Right hindlimb (tissue), 1 donor: ENCODE measurements at places on chromosomes 6 and 20.

- no peak for DNase-seq
Observed at GRCh38 chr6:166474721-166475565, 92.2 kb upstream of the MPC1 start.

GRCh38 chr6:92577077-92577719 is 842.2 kb downstream of the EPHA7 start:
- DNase-seq, result no peak

DNA sequence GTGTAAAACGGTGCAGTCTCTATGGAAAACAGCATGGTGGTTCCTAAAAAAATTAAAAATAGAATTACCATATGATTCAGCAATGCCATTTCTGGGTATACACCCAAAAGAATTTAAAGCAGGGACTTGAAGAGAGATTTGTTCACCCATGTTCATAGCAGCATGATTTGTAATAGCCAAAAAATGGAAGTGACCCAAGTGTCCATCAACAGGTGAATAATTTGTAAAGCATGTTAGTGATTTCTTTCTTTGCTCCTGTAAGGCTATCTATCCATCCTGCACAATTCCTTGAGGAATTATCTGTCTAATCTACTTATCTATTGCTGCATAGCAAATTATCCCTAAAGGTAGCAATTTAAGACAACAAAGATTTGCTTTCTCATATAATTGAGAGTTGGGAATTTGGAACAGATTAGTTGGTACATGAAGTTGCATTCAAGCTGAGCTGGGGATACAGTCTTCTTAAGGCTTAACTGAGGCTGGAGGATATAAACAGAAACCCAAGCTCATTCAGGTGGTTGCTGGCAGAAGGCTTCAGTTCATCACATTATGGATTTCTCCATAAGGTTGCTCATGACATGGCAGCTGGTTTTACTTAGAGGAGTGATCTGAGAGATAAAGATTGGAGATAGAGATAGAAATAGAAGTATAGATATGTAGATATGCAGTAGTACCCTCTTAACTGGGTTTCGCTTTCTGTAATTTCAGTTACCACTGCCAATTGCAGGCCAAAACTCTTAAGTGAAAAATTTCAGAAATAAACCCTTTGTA is 62.0 kb downstream of the IL22RA2 start:
- DNase-seq, result no peak

GRCh38 chr6:158460602-158461169 is 99.2 kb upstream of the TMEM181 start:
- DNase-seq, result no peak

DNA sequence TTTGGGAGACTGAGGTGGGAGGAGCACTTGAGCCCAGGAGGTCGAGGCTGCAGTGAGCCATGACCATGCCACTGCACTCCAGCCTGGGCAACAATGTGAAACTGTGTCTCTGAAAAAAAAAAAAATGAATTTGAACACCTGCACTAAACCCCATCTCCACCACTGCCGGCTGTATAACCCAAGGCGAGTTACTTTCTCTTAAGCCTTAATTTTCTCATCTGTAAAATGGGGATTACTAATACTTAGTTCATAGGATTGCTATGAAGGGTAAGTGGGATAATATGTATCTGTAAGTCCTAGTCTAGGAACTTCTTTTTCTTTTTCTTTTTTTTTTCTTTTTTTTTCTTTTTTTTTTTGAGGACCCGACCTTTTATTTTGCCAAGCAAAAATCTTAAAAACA is 61.5 kb downstream of the SHLD1 start:
- DNase-seq, result no peak

GRCh38 chr6:138240476-138241245 is 22.4 kb upstream of the PBOV1 start:
- no peak for DNase-seq

GRCh38 chr6:40713002-40713719 is 126.0 kb upstream of the LRFN2 start:
- DNase-seq, result no peak

DNA sequence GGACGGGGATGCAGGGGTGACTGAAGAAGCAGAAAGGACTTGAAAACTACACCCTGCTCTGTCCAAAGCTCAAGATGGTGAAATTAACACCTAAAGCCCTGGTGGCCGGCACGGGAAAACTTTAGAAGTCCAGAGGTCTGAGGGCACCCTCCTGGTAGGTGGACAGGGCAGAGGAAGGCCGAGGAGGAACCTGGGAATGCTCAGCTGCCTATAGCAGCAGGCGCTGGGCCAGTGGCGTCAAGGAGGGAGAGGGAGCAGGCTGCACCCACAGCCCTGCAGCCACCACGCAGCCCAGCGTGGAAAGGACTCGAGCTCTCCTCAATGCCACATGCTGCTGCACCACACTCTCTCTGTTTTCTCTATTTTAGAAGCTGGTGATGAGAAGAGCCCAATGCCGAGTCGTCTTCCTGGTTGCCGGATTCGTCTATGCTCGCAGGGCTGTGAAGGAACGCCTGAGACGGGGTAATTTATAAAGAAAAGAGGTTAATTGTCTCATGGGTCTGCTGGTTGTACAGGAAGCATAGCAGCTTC is 248.3 kb upstream of the AFDN start:
- DNase-seq, result no peak

DNA sequence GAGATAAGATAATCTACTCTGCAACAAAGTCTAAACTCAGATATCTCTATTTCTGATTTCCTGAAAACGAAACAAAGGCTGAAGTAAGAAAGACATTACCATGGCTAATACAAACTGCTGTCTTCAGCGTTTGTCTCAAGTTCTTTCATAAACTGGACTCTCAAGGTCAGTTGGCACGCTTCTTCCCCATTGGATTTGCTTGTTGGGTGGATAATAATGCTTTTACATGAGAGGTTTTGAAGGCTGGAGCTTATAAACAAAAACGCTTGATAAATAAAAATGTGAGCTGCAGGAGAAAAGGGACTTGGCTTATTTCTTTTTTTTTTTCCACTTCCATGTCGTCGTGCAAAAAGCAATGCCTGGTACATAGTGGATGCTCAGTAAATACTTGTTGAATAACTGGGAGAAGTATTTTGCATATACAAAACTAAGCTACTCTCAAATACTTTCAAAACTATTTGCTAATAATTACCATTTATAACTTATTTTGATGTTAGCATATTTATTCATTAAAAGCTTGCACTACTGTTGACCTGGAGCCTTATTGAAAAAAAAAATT is 65.7 kb upstream of the EEF1A1 start:
- no peak for DNase-seq

DNA sequence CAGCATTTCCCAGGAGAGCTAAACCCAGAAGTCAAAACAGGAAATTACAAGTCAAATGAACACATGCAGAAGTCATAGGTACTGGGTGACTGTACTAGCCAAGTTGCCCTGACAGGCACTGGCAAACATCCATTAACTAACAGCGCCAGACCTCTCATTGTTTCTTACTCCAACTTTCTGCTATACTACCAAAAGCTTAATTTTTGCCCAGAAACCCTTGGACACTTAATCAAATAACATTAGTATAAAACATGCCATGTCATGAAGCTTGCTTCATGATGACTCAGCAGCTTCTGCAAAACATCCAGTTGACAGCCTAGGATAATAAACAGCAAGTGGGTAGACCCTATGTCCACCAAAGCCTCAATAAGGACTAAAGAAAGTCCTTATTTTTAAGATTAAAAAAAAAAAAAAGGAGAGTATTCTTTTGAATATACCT is 3.5 kb downstream of the NUP153 start:
- no peak for DNase-seq

DNA sequence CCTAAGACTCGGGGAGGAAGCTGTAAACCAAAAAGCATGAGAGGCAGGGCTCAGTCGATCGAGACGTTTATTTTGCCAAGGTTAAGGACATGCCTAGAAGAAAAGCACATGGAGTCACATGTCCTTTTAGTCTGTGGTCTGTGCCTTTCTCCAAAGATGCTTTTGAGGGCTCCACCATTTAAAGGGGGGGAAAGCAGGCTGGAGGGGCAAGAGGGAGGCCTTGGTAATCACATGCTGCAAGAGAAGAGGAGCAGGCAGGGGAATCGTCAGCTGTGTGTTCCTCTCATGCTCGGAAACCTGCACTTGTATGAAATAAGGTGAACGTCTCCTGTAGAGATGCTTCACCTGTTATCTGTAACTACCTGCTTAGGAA is 9.1 kb upstream of the YTHDF1 start:
- DNase-seq, result no peak

DNA sequence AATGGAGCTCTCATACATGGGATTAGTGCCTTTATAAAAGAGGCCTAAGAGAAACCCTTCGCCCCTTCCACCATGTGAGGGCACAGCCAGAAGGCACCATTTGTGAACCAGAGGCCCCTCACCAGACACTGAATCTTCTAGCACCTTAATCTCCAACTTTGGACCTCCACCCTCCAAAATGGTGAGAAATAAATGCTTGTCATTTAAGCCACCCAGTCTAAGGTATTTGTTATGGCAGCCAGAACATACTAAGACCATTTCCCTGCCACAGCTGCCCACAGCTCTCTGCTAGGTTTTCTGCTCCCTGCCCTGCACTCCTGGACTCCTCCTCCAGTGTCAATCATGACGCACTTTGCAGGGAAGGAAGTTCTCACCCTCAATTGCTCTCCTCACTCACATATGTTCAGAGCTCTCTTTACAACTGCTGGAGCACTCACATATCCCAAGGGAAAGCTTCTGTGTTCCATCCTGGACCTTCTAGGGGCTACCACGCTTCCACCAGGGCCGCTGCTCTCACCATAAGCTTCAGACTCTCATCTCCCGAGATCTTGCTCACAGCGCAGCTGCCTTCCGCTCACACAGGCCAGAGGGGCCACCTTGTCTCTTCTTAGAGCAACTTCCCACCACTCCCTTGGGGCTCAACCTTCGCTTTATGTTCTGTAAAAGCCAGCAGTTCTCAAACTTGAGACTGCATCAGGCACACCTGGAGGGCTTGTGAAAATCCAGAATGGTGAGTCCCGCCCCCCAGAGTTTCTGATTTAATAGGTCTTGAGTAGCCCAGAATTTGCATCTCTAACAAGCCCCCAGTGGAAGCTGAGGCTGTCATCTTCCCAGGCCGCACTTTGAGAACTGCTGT is 1.6 kb upstream of the LY86 start:
- DNase-seq, result peak; percentile 56

- no peak for DNase-seq
Observed at GRCh38 chr6:147108259-147108910, 95.8 kb upstream of the STXBP5 start.

GRCh38 chr6:46376562-46377061 is 114.6 kb downstream of the RCAN2 start:
- DNase-seq, result no peak

DNA sequence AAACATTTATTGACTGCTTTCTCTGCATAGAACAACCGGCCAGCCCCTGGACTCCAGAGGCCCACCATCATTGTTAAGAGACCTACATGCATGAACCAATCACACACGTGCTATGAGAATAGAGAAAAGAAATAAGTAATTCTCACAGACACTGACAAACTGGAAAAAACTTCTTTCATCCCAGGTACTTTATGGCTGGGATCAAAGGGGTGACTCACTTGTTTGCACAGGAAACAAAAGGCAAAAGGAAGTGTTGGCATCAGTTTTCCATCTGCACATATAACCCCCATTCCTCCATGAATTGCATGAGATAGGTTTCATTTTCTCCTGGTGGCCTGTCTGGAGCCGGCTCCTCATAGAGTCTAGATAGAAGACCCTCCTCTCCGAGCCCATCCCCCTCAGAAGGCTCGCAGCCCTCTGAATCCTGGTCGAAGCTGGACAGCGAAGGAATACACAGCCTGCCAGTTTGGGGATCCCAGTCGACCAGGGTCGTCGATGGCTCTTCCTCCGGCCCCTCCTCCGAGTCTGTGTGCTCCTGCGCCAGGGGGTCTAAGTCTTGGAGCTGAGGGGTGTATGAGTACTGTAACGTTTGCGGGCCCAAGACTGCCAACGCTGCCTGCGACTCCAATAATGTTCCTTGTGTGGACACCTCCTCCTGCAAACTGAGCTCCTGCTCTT is 43.3 kb downstream of the IL20RA start:
- DNase-seq, result no peak

GRCh38 chr6:140275725-140276124 is 901.3 kb upstream of the CITED2 start:
- DNase-seq, result no peak
